ENCODE measurements at places on chromosomes 1 and 21.

DNA sequence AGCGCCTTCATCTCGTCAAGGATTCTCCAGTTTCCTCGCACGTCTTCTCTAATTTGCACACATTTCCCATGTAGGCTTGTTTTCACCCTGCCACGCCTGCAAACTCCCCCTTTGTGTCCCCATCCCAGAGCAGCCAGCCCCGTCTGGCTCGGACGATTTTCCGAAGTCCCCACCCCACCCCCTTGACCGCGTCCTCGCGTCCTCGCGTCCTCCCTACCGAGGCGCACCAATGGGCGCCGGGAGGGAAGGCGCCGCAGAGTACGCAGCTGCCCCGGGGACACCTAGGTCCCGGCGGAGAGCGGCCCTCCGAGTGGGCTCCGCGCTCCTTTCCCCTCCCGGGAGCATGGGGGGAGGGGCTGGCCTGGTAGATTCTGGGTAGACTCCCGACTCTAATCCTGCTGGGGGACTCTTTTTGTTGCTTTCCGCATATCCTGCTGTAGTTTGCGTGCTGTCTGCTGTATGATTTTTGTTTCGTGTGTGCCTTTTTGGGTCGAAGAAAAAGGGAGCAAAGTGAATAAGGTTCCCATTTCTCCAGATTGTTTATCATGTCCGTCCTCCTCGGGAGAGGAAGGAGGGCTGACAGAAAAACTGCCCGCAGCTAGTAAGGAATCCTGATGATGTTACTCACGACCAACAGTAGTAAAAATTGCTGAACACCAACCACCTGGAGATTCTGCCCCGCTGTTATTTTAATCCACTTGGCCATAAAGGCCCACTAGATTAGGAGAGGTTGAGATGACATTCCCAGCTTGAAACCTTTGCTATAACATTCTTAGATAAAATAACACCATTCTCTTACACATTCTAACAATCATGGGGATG is 1.5 kb downstream of the CACHD1 start:
- no peak for DNase-seq

DNA sequence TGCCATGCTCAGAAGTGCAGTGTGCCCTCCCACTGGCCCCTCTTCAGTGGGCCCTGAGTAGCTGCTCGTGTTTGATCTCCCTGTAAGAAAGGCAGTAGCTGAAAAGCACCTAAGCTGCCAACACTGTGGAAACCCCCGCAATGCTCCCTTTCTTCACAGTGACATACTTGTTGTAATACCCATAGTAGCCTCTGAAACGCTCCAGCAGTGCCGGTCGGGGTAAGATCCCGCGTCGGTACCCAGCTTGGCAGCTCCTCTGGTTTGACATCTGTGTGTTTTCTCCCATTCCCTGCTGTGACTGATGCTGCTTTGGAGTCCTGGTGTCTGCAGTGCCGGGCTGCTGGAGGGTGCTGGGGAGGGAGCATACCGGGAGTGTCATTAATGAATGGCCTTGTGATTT is 3.6 kb downstream of the CHAF1B start:
- DNase-seq, result no peak

- peak; percentile 53 for DNase-seq
These were observed at the start of gene CCDC18 for GRCh38 chr1:93180723-93181613. TSS of gene CCDC18 (plus strand) at chr1:93180724. CDS start at chr1:93183362, 2,638 bp downstream.

DNA sequence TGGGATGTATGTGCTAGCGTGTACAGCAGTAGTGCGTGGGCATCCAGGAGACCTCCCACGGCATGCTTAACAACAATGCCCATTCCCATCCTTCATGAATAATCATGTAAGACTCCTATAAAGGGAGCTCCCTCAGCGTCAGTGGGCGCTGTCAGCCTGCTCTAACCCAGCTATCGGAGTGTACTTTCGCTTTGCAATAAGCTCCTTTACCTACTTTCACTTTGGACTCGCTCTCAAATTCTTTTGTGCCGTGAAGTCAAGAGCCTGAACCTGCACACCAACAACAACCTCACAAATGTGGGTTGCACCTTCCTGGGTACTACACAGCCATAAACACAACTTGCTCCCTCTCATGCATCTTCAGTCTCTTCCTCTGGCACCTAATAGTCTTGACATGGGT is 114.8 kb upstream of the PAXBP1 start:
- no peak for DNase-seq

- no peak for DNase-seq
These were observed 248.0 kb downstream of the RGS7 start for GRCh38 chr1:241109039-241109438.

DNA sequence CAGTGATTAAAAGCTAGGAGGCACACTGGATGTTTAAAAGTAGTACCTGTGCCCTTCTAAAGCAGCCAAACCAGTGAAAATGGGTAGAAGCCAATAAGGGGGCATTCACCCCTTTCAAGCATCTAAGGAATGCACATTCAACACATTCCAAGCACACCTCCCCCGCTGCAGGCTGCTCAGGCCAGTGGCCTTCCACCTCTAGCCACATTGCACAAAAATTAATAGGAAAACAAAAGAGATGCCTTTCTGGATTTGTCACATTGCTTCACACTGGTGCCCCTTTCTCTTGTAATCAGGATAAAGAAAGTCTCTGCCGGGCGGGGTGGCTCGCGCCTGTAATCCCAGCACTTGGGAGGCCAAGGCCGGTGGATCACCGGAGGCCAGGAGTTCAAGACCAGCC is 834.0 kb downstream of the USP25 start:
- no peak for DNase-seq

GRCh38 chr1:6882414-6882813 is 97.2 kb downstream of the CAMTA1 start:
- no peak for DNase-seq

GRCh38 chr1:46370214-46370633 is 23.9 kb upstream of the FAAH start:
- peak; percentile 77 for DNase-seq

DNA sequence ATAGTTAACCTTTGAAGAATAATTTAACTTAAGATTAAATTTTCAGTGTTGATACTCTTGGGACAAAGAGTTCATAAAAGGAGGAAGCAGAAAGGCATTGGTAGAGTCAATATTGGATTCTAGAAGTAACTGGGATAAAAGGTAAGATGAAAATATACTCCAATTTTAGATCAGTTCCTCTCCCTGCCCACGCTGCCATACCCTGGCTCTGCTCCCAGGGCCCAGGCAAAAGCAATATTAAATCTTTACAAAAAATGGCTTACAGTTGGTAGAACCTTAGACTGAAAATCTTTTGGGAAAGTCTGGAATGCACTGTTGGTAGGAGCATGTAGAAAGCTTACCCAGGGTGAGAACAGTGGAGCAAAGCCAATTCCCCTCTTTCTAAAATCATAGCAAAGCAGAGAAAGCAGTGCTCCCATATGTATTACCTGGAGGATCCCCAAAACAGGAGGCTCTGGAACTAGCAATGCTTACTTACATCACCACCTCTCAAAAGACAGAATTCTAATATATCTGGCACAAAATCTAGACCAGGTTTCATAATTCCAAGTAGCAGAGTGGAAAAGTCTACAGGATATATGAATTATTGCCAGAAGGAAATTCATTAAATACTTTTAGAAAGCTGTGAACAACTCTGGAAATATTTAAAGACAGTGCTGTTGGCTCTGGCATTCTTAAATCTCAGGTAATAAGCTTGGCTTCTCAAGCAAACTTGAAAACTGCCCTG is 24.5 kb downstream of the KIAA0319L start:
- DNase-seq, result no peak

- no peak for DNase-seq
These were observed 1328.6 kb downstream of the MRPL39 start for GRCh38 chr21:24278711-24279110.

DNA sequence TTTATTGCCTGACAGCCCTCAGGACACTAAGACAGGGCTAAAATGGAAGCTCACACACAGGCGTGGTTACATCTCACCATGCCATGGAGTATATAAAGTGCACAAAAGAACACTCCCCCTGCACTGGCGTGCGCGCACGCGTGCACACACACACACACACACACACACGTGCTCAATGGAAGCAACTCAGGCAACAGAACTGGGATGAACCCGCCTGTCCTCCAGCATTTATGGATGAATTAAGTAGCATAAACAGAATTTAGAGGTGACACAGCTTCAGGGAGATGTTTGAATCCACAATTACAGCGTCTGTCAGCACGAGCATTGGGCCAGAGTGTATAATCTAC is 146.5 kb upstream of the COA6 start:
- no peak for DNase-seq

DNA sequence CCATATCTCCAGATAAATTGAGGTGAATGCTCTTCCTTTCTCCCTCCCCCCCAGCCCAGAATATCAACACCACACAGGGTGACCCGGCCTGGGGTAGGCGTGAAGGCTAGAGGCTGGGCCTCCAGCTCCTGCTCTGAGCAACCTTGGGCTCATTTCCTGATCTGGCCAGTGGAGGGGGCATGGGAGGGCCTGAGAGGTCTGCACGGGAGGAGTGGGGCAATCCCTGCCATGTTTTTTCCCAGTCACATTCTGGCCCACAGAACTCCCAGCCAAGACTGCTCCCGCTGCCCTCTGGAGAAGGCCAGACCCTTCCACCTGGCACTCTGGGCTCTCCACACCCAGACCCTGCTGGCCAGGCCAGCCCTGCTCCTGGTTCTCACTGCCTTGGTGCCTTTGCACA is 3.9 kb downstream of the CLDN19 start:
- DNase-seq, result no peak

- DNase-seq, result no peak
These were observed 23.2 kb downstream of the RPE65 start for GRCh38 chr1:68426594-68426993.

GRCh38 chr1:169698976-169699375 is 12.4 kb downstream of the SELL start:
- no peak for DNase-seq

DNA sequence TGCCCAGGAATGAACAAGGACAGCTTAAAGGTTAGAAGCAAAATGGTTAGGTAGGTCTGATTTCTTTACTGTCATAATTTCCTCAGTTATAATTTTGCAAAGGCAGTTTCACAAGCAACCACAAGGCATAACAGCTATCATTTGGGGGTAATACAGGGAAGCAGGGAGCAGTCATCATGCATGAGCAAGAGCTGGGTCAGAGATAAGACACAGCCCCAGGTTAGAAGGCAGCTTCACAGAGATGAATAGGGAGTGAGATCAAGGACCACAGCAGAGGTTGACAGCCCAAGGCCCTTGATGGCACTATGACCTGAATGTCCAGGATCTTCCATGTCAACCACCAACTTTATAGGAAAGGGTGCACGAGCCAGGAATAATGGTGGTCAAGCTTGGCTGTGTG is 9.0 kb upstream of the CSRP1 start:
- no peak for DNase-seq

DNA sequence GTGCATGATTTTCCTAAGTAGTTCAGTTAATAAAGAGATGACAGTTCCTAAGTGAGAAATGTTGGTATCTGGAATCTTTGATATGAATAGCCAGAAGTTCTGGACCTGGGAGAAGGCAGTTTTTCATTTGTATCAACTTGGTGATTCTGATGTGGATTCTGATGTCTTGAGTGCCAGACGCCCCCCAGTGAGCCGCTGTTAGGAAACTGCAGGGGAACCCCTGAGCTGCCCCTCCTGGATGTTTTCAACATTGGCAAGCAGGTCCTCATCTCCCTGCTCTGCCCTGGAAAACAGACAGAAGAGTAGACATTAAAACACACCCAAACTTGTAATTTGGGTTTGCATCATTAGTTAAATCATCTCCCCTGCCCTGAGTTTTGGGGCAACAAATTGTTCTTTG is 7.4 kb downstream of the ETS2 start:
- DNase-seq, result no peak

DNA sequence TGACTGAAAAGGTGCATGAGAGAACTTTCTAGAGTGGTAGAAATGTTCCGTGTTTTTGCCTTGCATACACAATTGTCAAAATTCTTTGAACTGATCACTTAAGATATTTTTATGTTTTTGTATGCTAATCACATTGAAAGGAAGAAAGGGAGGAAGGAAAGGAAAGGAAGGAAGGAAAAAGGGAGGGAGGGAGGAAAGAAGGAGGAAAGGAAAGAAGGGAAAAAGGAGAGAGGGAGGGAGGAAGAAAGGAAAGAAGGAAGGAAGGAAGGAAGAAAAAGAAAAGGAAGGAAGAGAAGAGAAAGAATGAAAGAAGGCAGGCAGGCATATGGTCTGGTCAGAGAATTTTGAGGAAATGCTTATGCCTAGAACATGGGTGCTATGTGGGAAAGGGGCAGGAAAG is 68.4 kb upstream of the PGBD5 start:
- DNase-seq, result no peak

DNA sequence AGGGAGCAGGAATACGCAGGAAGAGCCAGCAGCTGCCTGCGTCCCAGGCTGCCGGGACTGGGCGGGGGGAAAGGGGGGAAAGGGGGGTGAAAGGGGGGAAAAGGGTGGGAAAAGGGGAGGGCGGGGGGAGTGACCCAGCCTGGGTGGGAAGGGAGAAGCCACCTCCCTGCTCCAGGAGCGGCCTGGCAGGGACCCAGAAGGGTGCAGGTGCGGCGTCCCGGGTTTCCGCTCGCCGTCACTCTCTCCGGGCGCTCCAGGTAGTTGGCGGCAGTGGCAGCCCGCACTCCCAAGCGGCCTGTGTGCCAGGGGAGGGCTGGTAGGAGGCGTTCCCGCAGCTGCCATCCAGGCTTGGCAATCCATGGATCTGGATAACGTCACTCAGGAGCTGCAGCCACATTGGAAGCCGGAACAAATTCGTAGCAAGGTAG is 141.0 kb upstream of the NGF start:
- no peak for DNase-seq

DNA sequence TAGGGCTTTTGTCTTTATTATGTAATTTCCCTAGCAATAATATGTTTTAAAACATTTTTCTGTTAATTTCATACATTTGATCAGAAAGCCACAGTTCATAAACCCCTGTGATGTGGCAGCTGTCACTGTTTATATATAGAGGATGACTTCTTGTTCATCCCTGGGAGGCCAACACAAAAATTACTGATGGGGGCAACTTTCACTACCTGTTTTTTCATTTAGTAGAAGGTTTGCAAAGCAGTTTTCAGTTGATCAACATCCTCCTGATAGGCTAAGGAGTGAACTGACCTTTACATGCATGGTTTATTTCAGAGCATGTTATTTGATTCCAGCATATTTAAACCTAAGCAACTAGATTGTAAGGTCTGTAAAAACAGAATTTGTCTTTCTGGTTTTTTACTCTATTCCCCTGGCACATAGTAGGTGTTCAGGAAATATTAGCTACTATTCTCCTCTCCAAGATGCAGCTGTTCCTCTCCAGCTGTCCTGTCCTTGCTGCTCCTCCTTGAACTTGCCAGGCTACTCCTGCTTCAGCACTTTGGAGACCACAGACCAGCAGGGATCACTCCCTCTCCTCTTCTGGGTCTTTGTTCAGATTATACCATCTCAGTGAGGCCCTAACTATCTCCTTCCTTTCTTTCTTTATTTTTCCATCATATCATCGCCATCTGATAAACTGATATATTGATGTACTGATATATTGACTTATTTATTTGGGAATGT is 54.7 kb downstream of the ROR1 start:
- peak; percentile 59 for DNase-seq

All from germinal center (tissue), 1 donor.